ENCODE measurements at places on chromosomes 3 and 15.

DNA sequence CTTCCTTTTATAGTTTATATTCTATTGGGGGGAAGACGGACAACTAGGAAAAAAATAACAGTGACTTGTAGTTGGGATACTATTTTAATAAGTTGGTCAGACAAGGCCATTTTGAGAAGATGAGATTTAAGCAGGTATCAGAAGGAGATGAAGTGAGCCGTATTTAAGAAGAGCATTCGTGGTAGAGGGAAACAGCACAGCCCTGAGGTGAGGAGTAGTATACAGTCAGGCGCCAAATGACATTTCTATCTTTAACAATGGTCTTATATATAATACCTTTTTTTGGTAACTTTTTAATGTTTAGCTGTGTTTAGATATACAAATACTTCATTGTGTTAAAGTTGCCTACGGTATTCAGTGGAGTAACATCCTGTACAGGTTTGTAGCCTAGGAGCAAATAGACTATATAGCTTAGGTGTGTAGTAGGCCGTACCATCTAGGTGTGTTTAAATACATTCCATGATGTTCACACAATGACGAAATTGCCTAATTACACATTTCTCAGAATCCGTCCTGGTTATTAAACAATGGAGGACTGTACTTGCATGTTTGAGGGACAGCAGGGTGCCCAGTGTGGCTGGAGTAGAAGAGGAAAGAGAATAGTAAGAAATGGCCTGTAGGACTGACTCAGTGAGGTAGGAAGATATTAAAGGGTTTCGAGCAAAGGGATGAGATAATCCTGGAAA lies 1.6 kb downstream of the NKTR start:
- peak; percentile 51 for DNase-seq

DNA sequence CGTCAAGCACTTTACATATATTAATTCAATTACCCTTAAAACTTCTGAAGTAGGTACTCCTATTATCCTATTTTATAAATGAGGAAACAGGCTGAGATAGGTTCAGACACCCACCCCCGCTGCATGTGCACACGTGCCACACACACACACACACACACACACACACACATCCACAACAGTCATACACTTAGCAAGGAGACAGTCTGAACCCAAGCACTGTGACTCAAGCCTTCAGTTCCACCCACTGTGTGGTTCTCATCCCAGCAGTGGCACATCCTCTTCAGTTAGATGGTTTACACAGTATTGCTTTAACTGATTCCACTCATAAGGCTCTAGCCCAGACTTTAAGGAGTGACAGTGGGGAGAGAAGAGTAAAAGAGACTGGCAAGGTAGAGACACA lies 91.1 kb upstream of the FGF7 start:
- no peak for DNase-seq

DNA sequence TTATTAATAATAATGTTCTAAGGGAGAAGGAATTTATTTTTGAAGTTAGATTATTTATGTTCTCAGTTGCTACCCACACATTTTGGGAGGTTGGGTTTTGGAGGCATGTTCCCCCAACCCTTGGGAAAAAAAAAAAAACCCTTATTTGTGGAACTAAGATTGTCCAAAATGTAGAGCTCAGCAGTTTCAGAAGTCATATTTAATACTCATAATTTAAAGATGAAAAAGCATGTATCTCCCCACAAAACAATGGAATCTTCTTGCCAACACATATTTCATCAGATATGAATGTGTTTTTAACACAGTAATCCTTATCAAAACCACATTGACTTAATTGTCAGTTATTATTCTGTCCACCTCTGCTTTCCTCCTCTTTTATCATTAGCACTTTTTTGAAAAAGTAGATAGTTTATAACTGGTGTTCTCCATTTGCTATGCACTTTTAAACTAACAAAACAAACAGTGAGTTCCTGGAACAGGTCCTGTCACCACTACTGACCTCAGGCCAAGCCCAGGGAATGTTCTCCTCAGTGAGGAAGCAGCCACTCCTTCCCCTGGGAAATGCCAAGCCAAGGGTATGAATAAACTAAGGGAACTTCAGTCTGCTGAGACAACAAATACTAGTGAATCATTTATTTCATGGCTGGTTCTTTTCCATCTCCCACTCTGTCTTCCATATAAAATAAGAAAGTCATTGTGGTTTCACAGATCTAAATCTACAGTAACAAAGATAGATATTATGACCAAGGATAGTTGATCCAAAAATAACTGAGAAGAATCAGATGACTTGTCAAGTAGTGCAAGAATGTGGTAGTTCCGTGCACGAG lies 414.4 kb upstream of the ALCAM start:
- no peak for DNase-seq

DNA sequence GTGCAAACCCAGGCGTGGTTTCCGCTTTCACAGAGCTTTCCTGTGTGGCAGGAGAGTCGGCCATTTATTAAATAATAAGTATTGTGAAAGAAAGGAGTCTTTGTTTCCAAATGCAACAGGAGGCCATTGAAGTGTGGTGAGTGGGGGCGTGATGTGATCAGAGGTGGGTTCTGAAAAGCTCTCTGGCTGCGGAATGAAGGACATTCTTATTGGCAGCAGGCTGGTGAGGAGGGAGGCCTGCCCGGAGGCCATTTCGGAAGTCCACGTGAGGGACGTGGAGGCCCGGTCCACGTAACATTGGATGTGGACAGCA lies 11.1 kb downstream of the ARNT2 start:
- DNase-seq: no peak

- DNase-seq: no peak
These were observed 7.2 kb downstream of the FAH start for GRCh38 chr15:80159811-80160569.

DNA sequence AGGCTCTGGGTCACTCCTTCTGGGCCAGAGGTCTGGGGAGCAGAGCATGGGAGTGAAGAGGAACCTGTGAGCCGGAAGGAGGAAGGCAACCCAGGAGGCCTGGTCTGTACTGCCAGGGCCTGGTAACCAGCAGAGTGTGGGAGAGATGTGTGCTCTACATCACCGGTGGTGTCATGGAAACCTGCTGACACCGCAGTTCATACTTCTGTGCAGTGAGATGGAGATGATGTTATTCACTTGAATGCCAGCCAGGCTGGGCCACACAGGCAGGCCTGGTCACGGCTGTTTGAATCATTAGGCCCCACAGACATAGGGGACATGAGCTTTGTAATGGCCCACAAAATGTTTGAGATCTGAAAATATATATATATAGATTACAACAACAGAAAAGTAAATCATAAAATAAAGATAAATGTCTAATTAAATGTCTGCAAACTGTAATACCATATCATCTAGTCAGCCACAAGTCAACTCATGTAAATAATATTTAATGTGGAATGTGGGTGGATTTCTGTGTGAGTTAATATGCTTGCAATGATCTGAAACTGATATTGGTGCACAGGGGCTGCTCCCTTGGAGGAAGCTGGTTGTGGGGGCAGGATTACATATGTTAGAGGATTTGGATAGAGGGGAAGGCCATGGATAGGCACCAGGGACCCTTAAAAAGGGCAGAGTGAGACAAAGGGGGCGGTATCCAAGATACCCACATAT lies 108.5 kb upstream of the PFN2 start:
- no peak for DNase-seq

- no peak for DNase-seq
These were observed 6.3 kb upstream of the CTSH start for GRCh38 chr15:78950902-78951840.

GRCh38 chr3:156642750-156643728 lies 31.4 kb upstream of the TIPARP start:
- no peak for DNase-seq

Measured in CD4-positive, alpha-beta T cell treated with Interleukin-17A for 1 hour (primary cell).